NCI-H1930 (cell line): ENCODE measurements at places on chromosomes 5 and 9.

GRCh38 chr5:5629607-5629978 lies 207.1 kb downstream of the ICE1 start:
- no peak for DNase-seq

DNA sequence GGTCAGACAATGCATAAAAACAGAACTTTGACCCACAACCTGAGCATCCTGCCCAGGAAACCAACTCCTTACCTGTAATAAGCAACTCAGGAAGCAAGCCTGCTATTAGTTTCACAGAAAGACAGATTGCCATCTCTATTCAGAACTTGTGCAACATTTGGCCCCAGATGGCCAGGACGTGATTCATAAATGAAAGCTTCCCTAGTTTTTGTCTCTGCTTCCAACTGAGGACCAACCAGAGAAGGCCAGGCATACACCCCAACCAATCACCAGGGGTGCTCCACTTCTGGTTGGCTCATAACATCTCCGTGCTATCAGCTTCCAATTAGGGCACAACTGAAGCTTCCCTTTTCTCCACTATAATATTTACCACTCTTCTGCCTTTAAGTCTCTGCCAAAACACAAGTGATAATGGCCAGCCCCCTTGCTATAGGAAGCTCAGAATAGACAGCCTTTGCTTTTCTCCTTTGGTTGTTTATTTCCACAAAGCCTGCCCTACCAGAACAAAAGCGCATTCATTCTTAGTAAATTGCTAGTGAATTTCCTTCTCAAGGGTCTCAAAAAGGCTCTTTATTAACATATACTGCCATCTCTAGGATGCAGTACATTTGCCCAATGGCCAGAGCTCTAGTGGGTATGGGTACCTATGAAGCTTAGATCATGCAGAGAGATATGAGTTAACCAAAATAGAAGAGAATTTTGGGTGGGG lies 289.7 kb upstream of the DAP start:
- no peak for DNase-seq

DNA sequence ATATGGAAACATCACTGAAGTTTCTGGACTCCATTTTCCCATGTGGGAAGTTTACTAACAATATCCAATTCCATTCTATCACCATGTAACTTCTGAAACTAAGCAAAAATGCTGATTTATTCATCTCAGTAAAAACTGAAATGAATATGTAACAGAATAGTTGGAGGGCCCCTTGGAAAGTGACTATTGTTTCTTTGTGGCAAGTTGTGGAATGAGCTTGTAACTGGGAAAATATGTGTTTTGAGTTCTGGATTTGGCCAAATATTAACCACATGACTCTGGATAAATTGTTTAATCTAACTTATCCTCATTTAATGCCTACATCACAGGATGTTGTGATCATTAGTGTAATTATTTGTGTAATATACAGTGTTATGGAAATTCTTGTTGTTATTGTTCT lies 619.3 kb downstream of the TLE4 start:
- DNase-seq: no peak

GRCh38 chr9:71136696-71137095 lies 15.3 kb upstream of the TRPM3 start:
- DNase-seq: no peak

DNA sequence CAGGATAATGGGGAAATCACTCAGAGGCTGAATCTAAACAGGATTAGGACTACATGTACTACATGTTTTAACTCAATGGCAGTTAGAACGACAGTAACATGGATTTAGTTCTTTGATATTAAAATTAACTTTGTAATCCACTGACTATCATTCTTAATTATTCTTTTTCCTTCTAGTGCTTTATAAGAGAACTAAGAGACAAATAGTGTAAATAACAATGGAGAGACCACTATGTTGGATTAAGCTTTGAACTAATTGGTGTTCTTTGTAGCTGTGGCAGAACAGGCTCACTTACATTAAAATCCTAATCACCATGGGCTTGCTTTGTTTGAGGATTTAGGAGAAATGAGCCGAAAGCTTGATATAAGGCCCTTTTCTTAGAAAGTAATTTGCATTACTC lies 18.8 kb downstream of the NMRK1 start:
- no peak for DNase-seq

- DNase-seq: no peak
Measured at GRCh38 chr9:29826421-29826820, 2253.1 kb upstream of the C9orf72 start.

DNA sequence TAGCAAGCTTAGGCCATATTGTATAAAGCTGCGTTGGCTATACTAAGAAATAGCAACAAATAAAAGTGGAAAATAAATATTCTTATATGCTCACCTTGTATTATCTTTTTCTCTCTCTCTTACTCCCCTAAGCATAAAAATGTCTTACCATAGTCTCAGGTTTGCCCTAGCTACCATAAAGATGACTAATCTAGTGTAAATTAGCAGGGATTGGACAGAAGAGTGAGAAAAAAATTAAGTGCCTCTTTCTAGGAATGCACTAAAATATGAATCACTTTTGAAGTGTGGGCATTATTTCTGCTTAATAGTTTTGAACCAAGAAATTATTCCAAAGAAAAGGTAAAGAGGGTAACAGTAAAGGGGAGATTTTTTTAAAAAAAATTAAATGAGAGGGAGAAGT lies 201.3 kb downstream of the HINT1 start:
- no peak for DNase-seq

DNA sequence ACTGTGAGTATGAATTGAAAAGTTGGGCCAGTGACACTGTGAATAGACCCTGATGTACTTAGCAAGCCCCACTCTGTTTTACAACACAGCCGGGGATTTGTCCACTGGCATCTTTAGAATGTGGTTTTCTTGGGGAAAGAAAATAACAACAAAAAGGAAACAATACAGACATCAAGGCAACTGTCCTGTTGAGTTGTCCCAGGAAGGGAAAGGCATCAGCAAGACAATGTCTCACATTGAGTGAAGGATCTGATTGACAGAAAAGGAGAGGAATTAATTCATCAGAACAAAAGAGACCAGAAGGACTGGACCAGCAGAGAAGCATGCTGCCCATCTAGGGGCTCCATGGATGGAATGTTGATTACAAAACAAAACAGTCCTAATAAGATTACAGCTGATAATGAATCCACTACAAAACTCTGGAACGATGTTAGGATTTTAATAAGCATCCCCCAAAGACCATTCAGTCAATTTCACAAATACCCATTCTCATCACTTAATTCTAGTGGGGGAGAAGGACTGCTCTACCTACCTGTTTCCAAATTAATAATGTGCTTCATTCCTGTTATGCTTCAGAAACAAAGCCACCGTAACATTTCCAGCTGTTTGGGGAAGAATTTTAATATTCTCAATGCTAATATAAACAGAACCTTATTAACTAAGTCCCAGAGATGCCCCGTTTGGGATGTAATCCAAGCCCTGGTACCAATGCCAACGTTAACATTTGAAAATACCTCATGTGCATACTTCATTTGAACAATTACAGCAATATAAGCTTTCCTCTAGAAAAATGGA lies 298.0 kb downstream of the SPOCK1 start:
- DNase-seq: no peak

GRCh38 chr5:142783601-142784341 lies 13.6 kb downstream of the ARHGAP26 start:
- no peak for DNase-seq

- DNase-seq: no peak
Measured at GRCh38 chr5:119287547-119288111, 68.2 kb upstream of the TNFAIP8 start.

DNA sequence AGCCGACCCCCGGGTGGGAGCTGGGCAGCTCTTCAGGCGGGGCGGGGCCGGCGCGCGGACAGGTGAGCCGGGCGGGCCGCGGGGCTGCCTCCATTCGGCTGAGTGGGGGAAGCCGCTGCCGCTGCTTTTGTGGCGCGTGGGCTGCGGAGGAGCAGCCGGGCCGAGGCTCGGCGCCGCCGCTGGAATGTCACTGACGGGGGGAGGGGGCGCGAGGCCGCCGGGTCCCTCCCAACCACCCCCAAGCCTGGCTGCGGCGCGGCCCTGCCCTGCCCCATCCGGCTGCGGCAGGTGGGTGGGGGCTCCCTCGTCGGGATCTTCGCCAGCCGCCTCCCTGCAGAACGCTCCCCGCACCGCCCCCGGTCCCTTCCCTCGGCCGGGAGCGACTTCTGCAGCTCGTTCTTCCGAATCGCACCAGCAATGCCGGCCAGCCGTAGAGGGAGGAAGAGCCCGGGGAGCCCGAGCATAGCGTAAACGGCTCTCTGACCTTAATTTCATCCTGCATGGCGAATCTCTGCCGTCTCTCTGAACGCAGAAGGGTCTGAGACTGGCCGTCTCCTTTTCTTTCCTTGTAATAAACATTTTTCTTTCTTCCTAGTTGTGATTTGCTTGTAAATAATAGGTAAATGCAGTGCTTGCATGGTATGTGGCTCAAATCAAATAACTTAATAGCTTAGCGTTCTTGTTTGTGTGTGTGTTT lies 505 bp downstream of the SPTAN1 start:
- peak; percentile 56 for DNase-seq

GRCh38 chr5:144265643-144266247 lies 95.1 kb downstream of the KCTD16 start:
- no peak for DNase-seq

DNA sequence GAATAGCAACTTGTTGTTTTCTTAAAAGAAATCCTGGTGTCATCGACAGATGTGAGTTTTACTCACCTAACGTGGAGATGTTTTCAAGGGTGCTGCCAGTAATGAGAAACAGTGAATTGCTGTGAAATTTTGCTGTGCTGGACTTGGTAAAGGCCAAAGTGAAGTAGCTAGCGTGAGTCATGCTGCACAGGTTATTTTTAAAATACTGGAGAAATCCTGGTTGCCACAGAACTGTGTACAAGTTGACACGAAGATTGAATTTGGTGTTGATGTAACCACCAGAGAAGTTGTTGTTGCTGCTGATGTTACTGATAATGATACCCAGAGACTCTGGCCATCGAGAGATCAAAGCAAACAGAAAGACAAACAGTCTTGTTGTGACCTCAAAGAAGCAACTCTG lies 187.9 kb upstream of the NFIL3 start:
- no peak for DNase-seq

DNA sequence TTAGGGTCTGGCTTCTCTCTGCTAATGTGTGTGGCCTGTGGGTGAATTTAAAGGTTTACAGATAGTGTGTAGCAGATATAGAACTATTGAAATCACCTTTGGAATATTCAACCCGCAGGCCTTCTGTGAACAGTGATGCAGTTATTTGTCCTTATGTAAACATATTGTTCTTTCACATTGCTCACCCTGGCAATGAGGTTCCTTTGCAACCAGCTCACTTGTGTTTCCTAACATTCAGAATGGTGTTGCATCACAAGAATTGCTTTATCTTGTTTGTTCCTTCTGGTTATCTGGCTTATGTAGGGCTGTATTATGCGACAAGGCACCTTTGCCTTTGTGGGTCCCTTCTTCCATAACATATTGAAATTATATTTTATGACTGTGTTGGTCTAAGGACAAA lies 370.3 kb downstream of the NNT start:
- no peak for DNase-seq

DNA sequence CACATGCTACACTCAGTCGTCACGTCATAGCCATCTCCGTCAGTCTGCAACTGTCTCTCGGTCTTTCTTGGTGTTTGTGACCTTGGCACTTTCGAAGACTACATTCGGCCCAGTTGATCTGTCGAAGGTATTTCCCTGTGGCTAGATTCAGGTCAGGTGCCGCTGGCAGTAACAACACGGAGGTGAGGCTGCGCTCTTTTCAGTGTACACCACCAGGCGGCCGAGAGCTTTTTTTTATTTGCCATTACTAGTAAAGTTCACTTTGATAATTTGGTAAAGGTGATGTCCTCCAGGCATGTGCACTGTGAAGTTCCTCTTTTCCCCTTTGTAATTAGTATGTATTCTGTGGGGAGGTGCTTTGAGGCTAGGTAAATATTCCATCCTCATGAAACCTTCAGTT lies 49.7 kb downstream of the RNF130 start:
- DNase-seq: no peak

- no peak for DNase-seq
Measured at GRCh38 chr9:120009856-120010255, 570.1 kb downstream of the CDK5RAP2 start.
